Stimulated activated naive CD8-positive, alpha-beta T cell treated with anti-CD3 and anti-CD28 coated beads, Interleukin-15, Interleukin-2, amounts not matched to agents 100 U/mL and 50 U/mL, for 24 hours (primary cell): ENCODE measurements at places on chromosomes 16 and 17.
A peak's percentile ranks its signal among the peaks of the same experiment; 100 is the strongest.

DNA sequence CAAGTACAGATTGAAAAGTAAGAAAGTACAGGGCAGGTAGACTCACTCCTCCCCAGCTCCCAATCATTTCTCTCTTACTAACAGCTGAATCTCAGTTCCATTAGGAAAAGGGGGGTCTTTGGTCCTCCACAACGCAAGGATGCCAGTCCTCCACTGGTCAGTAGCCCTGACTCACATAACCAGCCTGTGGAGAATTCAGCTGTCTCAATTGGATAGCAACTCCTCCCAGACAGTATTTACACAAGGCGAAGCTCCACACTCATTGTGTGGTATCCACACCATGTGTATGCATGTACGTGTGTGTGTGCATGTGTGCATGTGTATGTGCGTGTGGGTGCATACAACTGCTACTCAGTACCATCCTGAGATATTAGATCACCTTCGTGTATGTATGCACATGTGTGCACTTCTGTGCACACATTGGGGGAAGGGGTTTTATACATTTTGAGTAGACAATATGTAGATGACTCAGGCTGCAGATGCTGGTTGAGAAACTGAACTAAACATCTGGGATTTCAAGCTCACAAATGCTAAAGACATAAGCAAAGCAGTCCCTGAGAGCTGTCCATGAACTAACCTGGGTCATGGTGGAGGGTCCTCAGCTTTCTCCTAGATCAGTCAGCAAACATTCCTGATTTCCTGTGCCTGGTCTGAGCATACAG is 240.1 kb downstream of the SLC39A11 start:
- no peak for DNase-seq

GRCh38 chr17:28324267-28324745 is 5.3 kb downstream of the TMEM97 start:
- no peak for DNase-seq

DNA sequence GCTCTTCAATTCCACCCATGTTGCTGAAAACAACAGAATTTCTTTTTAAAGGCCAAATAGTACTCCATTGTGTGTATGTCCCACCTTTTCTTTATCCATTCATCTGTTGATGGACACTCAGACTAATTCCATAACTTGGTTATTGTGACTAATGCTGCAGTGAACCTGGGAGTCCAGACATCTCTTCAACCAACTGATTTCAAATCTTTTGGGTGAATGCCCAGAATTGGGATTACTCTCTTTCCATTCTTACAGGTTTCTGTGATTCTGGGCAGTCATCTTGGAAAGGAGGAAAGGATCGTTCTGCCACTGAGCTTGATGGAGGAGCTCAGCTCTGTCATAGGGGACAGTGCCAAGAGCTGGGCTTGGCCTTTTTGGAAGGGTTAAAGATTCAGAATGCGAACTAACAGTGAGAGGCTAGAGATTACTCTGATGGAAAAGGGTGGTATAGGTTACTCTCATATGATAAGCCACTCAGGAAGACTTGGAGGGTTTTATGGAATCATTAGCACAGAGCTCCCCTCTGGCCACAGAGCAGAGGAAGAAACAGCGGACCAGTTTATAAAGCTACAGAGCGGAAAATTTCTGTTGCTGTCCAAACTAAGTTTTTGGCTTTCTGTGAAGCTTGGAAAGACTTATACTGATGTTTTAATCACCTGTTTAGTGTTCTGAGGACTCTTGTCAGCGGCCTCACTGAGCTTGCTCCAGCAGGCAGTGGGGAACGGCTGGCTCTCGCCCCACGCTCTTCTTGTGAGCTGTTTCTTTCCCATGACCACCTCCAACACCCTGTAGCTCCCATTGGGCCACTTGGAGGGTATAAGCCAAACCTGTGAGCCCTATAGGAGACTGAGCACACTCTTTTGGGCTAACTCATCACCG is 48.3 kb downstream of the HIC1 start:
- DNase-seq: no peak

- no peak for DNase-seq
Measured at GRCh38 chr16:16109453-16110110, 113.7 kb downstream of the ABCC6 start.

DNA sequence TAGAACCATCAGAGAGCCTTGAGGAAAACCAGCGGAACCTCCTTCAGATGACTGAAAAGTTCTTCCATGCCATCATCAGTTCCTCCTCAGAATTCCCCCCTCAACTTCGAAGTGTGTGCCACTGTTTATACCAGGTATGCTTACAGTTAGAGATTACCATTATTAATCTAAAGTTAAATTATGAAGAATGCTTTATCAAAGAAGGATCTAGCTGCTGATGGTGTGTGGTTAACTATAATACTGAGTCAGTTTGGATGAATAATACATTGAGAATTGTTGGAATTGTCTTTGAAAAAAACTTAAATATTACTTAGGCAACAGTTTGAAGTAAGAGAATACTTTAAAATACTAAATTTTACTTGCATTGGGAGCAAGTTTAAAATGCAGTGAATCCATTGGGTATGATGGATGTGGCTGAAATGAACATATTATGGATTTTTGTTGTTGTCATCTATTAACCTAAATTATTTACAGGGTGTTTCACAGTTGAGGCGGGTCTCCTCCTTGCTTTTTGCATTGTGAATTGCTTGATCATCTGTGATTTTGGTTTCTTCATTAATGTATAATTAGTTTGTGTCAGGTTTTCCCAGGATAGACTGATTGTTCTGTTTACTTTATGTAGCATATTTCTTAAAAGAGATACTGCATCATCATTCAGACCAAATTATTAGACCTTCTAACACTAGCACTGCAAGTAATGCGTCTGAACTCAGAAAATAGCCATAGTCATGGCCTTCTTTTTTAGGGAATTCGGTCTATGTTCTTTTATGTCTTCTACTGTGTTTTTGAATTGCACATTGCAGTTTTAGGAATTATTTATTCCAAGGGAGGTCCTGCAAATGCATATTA is 47.8 kb downstream of the OMG start:
- DNase-seq: no peak

DNA sequence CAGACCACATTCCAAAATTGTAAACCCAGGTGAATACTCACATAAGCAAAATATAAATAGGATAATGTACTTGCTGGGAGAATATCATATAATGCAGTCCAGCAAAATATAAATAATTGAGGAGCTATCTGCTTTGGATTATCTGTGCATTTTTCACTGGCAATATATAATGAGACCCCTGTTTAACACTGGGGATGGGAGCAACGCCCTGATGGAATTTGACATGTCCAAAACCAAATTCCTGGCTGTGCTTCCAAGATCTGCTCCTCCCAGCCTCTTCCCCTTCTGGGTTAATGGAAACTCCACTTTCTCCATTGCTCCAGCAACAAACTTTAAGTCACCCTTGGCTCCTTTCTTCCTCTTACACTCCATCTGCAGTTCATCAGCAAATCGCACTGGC is 35.5 kb upstream of the HLF start:
- no peak for DNase-seq

DNA sequence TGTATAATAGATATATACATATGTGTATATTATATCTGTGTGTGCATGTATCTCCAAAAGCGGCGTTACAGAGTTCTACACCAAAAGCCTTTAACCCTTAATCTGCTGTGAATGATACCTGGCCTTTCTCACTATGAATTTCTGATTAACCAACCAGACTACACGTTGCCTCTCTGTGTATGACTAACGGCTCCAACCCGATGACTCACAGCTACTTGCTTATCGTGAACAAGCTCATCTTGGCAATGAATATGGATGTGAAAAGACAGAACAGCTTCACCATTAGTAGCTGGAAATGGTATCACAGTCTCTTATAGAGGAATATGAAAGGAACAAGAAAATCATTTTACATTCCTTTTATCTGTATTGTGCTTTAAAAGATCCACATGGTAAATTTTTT is 23.8 kb upstream of the ARHGAP44 start:
- no peak for DNase-seq

DNA sequence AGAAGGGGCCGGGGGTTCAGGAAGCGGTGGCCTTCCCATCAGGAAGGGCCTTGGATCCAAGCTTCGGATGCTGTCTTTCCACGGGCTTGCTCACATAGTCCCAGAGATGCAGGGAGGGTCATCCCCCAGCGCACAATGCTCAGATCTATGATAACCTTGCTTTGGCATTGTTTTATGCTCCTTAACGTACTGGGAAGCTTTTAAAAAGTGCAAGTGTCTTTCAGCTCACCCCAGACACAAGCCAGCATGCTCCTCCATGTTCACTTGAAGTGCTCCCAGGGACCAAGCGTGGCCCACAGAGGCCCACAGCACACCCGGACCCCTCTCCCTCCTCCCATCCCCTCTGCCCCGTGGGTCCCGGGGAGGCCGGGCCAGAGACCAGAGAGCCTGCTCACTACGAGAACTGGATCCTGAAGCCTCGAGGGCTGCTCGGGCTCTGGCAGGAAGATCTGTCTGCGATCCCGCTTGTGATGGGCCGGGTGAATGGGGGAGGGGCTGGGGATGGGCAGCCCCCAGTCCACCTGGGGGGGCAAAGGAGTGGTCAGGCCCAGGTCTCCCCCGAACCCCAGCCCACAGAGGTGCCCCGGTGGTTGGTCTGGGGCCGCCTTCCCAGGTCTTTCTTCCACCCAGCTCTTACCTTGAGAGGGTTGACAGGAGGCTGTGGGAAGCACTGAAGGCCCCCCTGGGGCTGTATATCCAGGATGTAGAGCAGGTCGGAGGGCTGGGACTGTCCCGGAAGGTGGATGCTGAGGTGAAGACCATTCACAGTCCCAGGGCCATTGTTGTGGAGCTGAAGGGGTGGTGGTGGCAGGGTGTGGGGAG is 11.8 kb upstream of the FAM171A2 start:
- no peak for DNase-seq

GRCh38 chr17:52025236-52025635 is 133.3 kb downstream of the CA10 start:
- no peak for DNase-seq

GRCh38 chr16:88882358-88883030 is 16.0 kb upstream of the PABPN1L start:
- DNase-seq: no peak

DNA sequence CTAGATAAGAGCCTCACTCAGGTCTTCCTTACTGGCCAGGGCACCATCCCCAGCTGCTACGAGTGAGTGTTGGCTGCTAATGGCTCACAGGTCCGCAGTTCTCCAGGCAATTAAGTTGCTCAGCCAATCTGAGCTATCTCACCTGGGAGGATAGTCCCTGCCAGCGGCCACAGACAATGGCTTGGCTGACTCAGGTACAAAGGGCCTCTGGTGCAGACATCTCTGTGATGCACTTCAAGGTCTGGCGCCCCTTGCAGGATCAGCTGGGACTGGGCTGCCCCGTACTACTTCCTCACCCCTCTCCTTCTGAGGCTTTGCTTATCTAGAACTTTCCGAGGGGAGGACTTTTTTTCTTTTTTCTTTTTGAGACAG is 49.2 kb upstream of the EMP2 start:
- DNase-seq: no peak

- no peak for DNase-seq
Measured at GRCh38 chr16:58367252-58367651, 25.0 kb upstream of the GINS3 start.

DNA sequence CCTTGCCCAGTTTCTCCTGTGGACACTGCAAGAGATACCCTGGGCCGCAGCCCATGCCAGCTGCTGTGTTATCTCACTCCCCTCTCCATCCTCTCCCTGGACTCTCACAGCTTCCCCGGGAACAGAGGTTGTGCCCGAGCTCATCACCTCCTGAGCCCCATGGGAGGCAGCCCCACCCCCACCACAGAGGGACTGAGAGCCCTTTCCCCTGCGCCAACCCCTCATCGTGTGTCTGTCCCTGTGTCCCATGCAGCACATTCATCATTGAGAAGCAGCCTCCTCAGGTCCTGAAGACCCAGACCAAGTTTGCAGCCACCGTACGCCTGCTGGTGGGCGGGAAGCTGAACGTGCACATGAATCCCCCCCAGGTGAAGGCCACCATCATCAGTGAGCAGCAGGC is 12.7 kb downstream of the STAT5A start:
- no peak for DNase-seq

- DNase-seq: no peak
Measured at GRCh38 chr17:81247339-81247990, 8.3 kb downstream of the NDUFAF8 start.

DNA sequence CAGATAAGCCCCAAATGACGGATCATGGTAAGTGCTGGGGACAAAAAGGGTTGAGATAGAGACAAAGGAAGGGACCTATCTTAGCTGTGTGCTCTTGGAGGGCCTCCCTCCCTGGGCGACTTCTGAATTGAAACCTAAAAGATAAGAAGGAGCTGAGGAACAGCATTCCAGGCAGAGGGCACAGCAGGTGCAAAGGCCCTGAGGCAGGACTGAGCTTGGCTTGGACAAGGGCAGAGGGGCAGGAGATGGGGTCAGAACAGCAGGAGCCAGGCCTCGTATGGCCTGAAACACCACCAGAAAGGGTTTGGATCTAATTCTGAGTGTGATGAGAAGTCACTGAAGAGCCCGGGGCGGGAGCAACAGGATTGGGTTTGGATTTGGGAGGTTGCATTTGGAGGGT is 75.4 kb downstream of the RTN4RL1 start:
- DNase-seq: no peak

GRCh38 chr17:31579265-31579664 is 187.8 kb downstream of the RAB11FIP4 start:
- no peak for DNase-seq

GRCh38 chr16:67150047-67150832 is 558 bp downstream of the B3GNT9 start:
- DNase-seq: peak; percentile 60

DNA sequence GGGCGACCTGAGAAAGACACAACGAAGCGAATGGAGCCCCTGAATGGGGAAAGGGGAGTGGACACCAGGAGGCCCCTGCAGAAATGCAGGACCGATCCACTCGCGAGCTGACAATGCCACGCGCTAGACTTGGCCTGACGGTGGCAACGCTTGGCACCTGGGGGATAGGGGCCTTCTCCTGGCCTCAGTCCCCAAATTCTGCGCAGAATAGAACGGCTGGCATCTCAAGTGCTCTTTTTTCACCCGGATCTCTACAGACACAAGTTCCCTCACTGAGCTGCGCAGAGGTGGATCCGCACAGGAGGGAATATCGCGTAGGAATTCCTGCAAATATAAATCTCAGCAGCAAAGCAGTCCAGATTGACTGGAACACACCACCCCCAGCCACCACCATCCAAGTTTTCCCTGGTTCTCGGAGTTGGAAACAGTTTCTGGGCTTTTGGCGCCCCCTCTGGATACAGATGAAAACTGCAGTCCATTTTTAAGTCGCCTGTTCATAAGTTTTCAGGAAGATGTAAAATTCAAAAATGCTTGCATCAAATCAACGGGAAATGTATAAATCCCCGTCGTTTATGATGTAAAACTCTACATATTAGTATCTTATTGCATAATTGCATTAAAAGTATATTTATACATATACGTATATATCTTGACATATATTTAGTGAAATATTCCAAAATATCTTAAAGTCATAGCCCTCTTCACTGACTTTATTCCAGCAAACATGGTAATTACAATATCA is 2.3 kb upstream of the SOX9 start:
- DNase-seq: no peak

GRCh38 chr17:49093131-49093530 is 39.4 kb upstream of the B4GALNT2 start:
- no peak for DNase-seq

GRCh38 chr17:62892870-62893338 is 73.1 kb upstream of the TANC2 start:
- DNase-seq: peak; percentile 11
